ENCODE measurements at places on chromosomes 7 and 10.

DNA sequence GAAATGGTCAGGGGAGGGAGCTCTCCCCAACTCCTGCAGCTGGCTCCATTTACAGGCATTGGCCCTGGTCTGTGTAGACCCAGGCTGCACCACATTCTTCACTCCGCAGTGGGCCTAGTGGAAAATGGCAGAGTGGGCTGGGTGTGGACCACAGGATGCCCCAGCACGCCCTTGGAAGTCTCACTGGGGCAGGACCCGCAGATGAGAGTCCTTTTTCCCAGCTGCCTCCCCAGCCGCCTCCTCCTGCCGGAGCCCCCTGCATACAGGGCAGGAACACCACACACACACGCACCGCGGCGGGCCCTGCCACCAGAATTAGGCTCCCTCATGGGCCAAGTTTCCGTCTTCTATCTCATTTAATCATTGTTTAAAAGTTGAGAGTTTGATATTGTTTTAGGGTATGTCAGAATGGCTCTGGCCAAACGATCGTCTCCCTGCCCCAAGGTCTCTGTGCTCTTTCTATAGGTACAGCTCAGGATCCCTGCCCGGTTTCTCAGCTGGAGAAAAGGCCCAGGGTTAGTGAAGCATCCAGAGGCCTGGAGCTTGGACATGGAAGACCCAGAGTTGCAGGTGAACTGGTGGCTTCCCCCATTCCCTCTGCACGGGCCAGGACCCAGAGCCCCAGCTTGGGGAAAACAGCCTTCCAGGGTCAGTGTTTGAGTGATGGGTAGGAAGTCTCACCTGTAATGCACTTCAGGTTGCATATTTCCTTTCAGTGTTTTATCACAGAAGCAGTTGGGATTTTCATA is 42.0 kb downstream of the ZNF467 start:
- DNase-seq = no peak

- DNase-seq = no peak
These were observed 16.3 kb upstream of the PLCE1 start for GRCh38 chr10:93977442-93977841.

- DNase-seq = peak; percentile 31
These were observed 46.3 kb downstream of the PDK4 start for GRCh38 chr7:95549818-95550529.

GRCh38 chr7:22645418-22646181 is 81.4 kb upstream of the IL6 start:
- DNase-seq = no peak

GRCh38 chr10:113071446-113071845 is 121.4 kb downstream of the TCF7L2 start:
- DNase-seq = no peak

DNA sequence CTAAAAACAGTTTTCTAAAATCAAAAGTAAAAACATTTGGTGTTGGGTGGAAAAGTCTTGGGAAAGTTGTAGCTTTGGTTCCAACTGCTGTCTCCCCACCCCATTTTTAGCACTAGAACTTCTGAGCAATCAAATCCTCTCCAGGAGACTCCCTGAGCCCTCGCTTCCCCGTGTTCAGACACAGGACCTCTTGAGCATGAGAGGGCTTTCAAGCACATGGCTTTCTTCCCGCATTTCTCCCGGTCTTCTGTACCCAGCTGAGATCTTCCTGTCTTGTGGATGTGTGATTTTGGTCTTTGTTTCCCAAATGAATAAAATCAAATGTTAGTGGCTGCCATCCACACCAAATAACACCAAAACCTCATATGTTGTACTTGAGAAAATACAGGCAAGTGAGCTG is 5.0 kb downstream of the CXCL12 start:
- no peak for DNase-seq

DNA sequence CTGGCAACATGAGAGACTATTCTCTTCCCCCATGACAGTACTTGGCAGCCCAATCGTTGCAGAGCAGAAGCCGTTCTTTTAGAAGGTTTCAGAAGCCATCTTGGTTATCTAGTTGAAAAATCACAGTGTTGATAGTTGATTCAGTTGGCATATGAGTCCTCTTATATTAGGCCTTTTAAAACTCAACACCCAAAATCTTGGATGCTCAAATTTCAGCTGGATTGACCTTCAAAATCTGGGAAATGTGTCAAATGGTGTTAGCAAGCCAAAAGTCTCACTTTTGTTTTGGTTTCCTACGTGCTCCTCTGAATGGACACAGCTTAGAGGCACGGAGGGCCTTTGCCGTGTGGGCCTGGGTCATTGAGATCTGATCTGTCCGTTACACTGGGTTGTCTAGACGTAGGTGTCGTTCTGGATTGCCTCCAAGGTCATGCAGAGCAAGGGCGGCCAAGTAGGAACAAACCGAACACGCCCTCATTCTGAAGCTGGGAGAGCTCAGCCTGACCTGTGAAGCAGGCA is 59.3 kb upstream of the BMPER start:
- no peak for DNase-seq

DNA sequence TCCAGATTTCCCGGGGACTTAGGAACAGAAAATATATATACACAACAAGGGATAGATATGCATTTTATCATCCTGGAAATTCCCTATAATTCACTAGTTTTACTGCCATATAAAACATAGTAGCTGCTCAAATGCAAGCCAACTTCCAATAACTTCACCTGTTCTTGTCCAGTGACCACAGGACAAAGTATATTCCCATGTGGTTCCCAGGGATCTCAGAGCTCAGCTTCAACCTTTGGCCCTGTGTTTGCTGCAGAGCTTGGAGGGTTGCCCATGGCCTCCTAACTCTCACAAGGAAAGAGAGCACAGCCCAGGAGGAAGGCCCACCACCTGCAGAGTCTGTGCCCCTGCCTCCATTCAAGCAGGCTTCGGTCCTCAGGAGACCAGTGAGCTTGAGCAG is 4.5 kb upstream of the DRGX start:
- no peak for DNase-seq

DNA sequence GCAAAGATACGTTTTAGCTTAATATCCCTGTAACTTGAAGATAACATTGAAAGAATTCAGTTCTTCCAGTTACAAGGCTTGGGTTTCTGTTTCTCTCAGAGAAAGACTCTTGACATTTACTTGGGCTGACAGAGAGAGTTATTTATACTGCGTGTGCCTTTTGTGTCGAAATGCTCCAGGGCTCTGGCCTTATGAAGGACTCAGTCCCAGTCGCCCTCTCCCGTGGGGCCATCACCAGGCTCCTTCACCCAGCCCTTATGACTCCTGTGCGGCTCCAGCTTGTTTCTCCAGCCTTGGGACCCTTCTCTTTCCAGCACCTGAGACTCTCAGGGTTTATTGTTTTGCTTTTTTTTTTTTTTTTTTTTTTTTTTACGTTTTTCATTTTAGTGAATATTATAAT is 242.3 kb upstream of the DKK1 start:
- DNase-seq = no peak

GRCh38 chr10:103720328-103720963 is 134.9 kb downstream of the SH3PXD2A start:
- no peak for DNase-seq

DNA sequence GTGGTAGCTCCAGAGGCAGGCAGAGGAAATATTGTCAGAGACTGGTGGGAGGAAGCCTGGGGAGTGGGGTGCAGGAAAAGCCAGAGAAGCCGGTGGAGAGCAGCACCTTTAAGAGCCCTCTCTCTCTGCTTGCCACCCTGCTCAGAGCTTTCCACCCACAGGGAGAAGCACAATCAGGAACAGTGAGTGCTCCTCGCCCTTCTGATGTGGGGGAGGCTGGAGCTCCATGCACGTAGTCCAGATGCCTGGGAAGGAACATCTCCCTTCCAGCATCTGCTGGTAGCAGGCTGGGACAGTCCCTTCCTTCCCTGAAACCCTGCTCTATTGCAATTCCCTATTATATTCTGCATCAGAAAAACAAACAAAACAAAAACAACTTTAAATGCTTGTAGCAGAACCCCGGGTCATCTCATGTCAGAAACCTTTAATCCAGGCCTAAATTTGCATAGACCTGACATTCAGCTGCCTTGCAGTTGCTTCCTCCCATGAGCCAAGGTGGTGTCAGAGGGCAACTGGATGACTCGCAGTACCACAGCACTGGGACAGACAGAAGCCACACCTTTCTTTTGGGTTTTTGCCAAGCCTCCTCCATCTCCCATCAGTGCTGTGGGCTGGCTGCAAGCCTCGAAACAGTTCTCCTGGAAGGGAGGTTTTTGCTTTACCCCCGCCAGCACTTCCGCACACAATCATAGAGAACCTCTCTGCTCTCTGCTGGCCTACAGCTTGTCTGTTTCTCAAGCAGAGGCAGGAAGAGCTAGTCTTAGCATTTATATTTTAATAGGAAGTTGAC is 13.1 kb downstream of the AVPI1 start:
- no peak for DNase-seq

GRCh38 chr7:130893441-130893894 is 159.5 kb upstream of the KLF14 start:
- no peak for DNase-seq

DNA sequence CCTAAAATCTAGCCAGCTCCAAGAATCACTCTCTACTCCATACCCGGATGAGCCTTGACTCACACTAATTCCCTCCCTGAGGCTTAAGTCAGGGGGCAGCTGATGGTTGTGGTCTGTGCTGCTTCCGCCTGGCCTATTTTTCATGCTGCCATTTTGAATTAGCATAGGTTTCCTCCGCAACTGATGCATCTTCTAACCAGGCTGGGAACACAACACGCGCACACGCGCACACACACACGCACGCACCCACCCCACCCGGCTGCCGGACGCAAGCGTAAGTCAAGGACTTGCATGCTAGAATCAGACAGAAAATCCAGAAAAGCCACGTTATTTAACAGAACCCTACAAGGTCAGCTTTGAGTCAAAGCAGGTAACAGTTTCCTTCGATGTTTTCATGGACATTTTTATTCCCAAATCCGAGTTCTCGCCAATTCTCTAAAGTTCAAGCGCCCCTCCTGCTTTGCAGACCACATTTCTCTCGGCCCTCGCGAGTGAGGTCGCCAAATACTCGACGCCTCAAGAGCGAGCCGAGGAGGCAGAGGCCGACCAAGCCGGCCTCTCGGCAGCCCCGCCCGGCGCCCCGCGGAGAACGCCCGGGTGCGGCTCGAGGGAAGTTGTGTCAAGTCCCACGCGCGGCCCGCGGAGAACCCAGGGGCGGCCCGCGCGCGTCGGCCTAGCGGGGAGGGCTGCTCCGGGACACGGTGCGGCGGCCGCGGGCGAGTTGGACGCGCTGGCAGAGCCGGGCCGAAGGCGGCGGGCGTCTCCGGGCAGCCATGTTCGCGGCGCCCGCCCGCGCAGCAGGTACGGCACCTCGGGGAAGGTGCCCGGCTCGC is 961 bp downstream of the SCRN1 start:
- no peak for DNase-seq

DNA sequence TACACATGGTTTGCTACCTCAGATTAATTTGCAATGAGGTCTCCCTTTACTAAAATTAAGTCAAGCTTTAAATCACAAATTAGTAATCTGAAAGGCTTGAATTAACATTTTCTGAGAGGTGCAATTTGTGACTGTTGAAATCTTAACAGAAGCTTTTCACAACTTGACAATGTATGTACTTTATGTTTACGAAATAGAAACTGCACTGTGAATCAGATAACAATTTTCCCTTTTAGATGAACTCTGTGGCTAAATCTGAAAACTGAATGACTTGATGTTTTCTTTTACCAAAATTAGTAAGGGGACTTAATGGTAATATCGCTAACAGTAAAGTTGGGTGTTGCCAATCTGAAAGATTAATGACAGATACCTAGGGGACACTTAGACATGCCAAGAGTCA is 197.6 kb downstream of the RAPGEF5 start:
- no peak for DNase-seq

GRCh38 chr7:24907311-24907886 is 72.6 kb downstream of the OSBPL3 start:
- no peak for DNase-seq

- DNase-seq = no peak
These were observed 16.9 kb upstream of the PALD1 start for GRCh38 chr10:70461397-70462348.

DNA sequence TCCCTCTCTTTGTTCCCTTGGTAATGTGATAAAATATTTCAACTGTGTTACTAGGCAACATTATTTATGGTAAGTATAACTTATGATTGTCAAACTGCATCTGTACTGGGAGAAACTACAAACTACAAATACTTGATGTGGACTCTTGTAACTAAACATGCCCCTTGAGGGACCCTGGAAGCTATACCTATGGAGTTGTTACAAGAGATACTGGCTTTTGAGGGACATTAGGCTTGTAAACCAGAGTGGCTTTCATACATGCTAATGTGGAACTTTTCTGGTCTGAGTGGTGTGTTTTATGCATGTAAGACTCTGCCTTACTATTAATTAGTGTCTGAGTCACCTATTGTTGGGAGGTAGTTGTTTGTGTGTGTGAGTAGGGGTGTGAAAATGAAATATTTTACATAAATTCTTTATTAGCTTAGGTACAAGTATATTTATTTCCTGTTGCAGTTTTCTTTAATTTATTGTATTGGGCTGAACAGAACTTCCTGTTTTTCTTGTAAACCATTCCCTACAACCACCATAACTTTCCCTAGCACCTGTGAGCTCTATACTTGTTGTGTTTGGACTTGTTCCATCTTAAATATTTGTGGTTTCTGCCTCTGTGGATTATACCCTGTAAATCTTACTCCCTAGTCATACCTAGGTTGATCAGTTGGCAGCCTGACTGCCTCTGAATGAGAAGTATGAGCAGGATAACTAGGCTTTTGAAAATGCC is 49.8 kb downstream of the STK31 start:
- DNase-seq = no peak

- DNase-seq = no peak
These were observed 171.1 kb downstream of the ADK start for GRCh38 chr10:74322141-74322540.

DNA sequence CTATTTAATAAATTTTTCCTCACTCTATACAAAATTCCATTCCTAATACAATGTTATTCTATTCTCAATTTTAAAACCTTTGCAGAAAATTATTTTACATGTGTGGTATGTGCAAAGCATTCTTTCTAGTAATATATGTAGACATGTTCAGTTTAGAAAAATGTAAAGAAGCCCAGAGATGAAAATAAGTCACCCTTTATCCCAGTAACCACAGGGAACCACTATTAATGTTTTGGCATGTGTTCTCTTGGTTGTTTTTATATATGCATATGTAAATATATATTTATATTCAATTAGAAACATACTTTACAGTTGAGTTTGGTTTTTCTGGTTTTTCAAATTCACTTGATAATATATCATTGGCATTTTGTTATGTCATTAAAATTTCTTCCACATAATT is 14.8 kb upstream of the GLCCI1 start:
- DNase-seq = no peak

GRCh38 chr10:35937546-35937945 is 295.4 kb upstream of the FZD8 start:
- DNase-seq = no peak

GRCh38 chr10:46226900-46227558 is 59.8 kb upstream of the ANTXRL start:
- no peak for DNase-seq

Measured in esophagus squamous epithelium (tissue), 5 donors.